Tongue (tissue), 3 donors: ENCODE measurements at places on chromosomes 7 and 10. TPM values are rescaled to one million over a fixed set of nuclear protein-coding genes. Genes with fewer than 3 reads are reported as not detected.

The SIRT1 gene
- 28.2 TPM for total RNA-seq

The CPEB3 gene
- total RNA-seq: 7.2 TPM

The FBXL13 gene
- total RNA-seq: 1.3 TPM

The MUC12 gene
- not detected for total RNA-seq

The IDI2 gene
- not detected for total RNA-seq

The OR6V1 gene
- total RNA-seq: not detected

The GNG11 gene
- 31.6 TPM for total RNA-seq

The PAOX gene
- total RNA-seq: 8.0 TPM

The DDX50 gene
- 47.7 TPM for total RNA-seq

The TMEM26 gene
- total RNA-seq: 7.4 TPM

The TNRC18 gene
- total RNA-seq: 63.0 TPM

The CAPZA2 gene
- total RNA-seq: 324 TPM

The GPR26 gene
- 0.10 TPM for total RNA-seq

The ZNF467 gene
- total RNA-seq: 4.2 TPM

The PLAU gene
- 37.8 TPM for total RNA-seq

The ASAH2 gene
- total RNA-seq: 1.2 TPM

The COL17A1 gene
- 130 TPM for total RNA-seq

The WNT8B gene
- total RNA-seq: not detected

The SFXN2 gene
- 7.0 TPM for total RNA-seq

The SPDYE2 gene
- total RNA-seq: not detected

The OR13A1 gene
- total RNA-seq: not detected

The TAF6 gene
- total RNA-seq: 38.6 TPM

The STEAP2 gene
- 15.5 TPM for total RNA-seq

The PAPSS2 gene
- 19.8 TPM for total RNA-seq

The RFC2 gene
- 17.6 TPM for total RNA-seq

The ELN gene
- 208 TPM for total RNA-seq

The THSD7A gene
- 10.6 TPM for total RNA-seq

The C10orf62 gene
- 0.82 TPM for total RNA-seq

The BNIP3 gene
- 89.3 TPM for total RNA-seq

The PRSS58 gene
- total RNA-seq: not detected
